ENCODE measurements at places on chromosomes 3 and 15.

DNA sequence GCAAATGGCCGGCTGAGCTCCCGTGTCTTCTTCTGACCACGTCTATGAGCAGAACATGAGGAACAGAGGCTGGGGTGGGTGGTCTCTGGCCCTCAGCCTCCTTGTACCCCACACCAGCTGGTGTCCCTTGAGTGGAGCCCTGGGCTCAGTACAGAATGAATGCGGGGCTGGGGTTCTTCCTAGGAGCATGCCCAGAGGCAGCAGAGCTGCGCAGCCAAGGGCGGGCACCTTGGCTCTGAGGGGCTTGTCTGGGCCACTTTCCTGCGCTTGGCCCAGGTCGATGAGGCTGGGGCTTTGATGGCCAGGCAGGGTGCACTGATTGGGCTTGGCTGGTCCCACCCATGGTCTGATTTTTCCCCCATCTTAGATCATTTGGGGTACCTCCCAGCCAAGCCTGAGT lies 6.4 kb downstream of the SCN5A start:
- no peak for DNase-seq

- no peak for DNase-seq
Observed at GRCh38 chr15:82646250-82647044, 716 bp downstream of the CPEB1 start.

DNA sequence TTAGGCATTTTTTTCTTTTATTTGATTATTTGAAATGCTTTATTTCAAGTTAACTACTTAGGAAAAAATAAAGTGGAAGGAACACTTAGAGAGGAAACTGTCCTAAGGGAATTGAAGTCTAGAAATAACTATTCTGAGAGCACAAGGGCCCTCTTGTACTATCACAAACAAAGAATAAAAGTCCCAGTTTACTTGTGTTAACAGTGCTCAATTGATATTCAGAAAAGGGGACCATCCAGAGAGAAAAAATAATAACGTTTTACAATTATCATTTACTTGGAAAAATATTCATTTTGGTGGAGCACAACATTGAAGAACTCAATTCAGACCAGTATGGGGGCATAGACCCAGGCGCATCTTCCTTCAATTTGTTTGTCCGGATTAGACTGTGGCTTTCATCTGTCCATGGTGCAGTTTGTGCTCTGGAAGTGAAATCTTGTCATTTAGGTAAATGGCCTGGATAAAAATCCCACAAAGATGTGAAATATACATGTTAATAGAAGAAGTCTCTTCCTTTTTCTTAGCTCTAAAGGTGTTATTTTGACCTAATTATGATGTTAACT lies 54.5 kb upstream of the SAMMSON start:
- no peak for DNase-seq

DNA sequence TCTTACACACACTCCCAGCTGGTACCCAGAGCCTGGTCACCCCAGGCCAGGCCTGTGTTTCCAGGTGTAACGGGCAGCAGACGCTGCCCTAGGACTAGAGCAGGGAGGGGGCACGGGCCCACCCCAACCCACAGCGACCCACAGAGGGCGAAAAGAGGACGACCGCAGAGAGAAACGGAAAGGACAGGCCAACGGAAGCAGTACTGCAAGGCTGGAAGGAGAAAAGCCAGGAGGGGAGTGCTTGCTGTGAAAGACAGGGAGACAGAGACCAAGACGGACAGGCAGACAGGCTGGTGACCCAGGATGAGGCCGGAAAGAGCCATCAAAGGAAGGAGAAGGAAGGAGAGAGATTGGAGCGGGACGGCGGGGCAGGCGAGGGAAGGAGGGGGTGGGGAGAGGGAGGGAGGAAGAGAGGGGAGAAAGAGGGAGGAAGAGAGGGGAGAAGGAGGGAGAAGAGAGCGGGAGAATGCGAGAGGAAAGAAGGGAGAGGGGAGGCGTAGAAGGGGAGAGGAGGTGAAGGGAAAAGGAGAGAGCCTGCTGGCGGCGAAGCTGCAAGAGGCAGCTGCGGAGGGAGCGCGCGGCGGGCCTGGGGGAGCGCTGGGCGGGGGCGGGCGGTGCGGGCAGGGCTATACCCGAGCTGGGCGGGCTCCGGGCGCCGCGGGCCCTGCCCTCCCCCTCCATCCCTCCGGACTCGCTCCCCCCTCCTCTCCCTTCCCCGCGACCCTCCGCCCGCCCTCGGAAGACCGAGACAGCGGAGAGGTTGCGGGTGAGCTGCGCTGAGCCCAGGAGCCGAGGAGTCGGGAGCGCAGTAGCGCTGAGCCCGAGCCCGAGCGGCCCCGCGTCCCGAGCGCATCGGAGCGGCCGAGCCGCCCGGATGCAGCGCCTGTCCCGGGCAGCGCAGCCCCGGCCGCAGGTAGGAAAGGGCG lies at the start of gene SLC6A1:
TSS of gene SLC6A1 (plus strand) at position 732 of the 926 bp plus-strand sequence. CDS start 24,464 bp downstream, outside the sequence.
- no peak for DNase-seq

GRCh38 chr15:61315471-61315870 lies 86.4 kb upstream of the RORA start:
- no peak for DNase-seq

GRCh38 chr3:132020058-132020457 lies 14.8 kb downstream of the CPNE4 start:
- DNase-seq, result no peak

- DNase-seq, result no peak
Observed at GRCh38 chr3:115930922-115931321, 307.6 kb downstream of the GAP43 start.

DNA sequence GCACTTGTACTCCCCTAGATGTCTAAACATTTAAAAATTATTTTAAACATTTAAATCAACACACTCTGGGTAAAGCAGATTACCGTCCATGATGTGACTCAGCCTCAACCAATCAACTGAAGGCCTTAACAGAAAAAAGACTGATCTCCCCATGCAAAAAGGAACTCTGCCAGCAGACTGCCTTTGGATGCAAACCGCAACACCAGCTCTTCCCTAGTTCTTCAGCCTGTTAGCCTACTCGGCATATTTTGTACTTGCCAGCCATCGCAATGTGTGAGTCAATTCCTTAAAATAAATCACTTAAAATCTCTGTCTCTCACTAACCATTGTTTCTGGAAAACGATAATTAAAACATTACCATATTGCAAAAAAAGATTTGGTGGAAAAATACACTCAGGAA lies 375.9 kb downstream of the RSL24D1 start:
- no peak for DNase-seq
